ENCODE measurements at places on chromosomes 7 and 10.

DNA sequence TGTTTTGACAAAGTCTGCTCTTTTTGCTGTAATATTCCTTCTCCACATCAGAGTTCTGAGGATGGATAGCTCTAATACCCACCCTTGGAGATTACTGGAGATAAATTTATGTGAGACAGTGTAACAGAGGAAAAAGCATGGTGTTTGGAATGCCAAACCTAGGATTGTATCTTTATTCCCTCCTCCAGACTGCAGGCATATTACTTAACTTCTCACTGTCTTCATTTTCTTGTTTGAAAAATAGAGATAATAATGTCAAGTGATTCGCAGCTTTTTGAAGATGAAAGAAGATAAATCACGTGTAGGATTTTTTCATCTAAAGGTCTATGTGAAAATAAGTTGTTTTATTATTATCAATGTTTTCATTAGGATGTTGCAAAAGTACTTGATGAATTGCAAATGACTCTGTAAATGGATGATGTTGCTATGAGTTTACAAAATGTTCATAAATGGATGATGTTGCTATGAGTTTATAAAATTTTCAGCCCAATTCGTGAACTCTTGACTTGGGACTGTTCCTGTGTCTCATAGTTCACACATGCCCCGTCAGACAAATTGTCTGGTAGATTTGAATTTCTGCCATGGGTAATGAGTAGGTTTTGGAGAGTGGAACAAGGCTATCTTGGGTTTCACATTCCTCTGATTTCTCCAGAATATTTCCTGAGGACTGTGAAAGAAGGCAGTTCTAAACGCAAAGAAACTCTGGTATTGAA lies 113.1 kb upstream of the IGFBP3 start:
- DNase-seq: no peak

- DNase-seq: no peak
Observed at GRCh38 chr7:44277391-44277790, 48.0 kb downstream of the CAMK2B start.

DNA sequence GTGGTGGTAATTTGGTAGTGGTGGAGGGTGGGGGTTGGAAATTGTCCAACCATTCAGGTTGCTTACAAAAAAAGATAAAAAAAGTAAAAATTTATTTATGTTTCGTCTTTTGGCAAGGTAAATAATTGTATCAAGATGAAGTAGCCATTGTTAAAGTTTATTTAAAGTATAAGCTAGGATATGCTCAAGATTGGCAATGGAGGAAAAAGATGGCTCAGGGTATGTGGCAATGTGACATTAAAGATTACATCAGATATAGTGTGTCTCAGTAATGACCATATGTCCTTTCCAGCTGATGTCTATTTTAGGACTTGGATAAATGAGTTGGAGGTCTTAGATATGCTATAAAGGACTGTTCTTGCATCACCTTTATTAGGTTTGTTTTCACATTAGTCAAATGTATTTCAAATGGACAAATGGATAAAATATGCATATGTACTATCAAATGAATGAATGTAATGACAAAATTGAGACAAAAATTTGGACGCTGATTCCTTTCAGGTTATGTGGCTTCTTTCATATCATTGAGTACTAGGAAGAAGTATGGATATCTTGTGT lies 60.9 kb downstream of the ST7 start:
- no peak for DNase-seq

DNA sequence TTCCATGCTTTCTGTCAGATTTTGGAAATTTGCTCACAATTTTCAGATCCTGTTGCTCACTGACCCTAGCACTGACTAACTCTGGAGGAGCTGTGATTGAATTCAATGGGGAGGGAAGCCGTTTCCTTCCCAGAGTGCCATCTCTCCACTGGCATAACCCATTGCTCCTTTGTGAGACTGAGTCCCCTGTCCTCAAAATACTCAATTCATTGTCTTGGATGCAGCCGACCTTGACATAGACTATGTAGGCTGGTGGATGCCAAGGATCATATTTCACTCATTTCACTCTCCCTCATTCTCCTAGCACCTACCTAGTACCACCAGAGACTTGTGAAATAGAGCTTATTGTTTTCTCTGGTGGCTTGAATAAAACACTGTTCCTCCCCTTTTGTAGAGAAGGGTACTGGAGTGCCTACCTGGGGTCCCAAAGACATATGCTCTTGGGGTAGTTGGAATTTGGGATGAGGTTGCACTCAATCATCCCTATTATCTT lies 511.3 kb upstream of the ZMIZ1 start:
- DNase-seq: no peak

DNA sequence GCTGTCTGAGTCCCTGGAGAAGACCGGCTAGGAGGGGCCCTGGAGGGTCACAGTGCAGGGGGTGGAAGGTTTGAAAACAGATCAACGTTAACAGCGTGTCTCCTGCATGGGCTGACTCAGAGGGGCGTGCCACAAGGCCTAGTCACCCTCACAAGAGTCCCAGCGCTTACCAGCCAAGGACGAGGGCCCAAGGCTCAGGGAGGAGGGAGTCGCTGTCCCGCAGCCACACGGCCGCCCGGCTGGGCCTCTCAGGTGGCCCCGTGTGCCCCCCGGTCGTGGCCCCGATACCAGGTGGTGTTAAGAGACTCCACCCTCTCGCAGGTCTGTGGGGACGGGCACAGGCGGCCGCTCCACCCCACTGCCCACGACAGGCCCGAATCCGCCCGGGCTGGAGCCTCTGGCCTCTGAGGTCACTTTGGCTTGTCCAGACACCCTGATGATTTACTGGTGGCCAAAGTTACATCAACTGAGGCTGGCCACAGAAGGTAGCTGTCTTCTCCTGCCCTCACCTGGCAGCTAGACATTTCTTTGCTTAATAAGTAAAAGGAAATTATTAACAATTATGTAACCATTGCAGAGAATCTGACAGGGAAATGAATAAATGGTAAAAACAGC lies 34.0 kb downstream of the FAM20C start:
- no peak for DNase-seq

DNA sequence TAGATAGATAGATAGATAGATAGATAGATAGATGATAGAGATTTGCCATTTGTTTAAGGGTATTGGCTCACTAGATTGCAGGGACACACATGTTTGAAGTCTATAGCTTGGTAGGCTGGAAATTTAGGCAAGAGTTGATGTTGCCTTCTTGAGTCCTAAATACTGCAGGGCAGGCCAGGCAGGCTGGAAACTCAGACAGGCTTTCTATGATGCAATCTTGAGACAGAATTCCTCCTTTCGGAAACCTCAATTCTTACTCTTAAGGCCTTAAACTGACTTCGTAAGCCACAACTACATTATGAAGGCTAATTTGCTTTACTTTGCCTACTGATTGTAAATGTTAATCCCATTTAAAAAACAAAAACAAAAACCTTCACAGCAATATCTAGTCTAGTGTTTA lies 322.9 kb upstream of the AKR1E2 start:
- DNase-seq: no peak

GRCh38 chr7:55903985-55904759 lies 16.9 kb downstream of the ZNF713 start:
- no peak for DNase-seq

DNA sequence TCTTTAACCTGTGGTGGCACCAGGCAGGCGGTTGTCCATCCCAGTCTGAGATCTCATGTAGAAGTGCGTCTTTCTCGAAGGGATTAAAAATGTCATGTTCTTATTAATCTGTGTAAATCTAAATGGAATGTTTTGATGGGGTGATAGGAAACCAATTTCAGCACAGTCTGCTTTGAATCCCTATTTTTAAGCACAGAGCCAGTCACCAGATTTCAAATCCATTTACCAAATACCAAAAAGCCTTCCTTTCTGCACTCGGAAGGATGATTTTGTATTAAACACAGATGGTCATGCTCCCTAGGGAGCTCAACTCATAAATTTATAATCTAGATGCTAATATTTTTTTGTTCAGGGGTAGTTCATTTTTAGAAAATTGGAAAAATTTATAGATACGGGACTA lies 160.6 kb upstream of the AOAH start:
- DNase-seq: no peak

DNA sequence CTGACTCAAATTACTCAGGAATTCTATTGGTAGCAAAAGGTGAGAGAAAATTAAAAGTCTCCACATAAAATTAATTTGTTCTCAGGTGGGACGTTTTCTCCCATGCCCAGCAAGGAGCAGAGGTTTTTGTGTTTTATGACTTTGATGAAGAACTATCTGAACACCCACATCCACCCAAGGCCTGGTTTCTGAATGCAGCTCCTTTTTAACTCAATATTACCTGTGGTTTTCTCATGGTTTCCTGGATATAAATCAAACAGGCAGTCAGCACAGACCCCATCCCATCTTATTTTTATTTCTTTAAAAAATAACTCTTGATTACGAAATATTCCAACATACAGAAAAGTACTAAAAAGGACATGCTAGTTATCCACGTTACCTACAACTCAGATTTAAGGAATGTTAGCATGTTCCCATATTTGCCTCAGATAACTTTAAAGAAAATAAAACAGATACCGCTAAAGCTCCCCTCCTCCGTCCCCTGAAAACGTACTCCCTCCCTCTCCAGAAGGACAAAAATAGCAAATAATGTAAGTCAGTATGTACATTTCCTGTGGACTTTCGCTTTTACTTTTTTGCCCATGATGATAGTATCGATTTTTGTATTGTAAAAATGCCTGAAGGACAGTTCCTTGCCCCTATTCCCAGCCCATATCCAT lies 43.4 kb downstream of the GLI3 start:
- DNase-seq: no peak

DNA sequence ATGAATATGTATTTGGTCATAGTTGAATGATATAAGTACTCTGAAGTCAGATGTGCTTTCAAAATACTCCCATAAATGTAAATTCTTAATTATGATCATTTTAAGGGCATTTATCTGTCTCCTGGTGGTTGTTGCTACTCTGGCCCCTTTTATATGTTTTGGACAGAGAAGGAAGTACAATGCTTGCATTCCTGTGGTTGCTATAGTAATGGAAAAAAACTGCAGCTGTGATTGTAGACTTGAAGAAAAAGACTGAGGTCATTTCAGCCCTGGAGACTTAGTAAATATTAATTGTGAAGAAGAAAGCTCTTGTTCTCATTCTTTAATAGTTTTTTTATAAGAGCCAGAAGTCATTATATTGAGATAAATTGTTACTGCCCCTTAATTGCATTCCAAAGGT lies 70.2 kb upstream of the FERD3L start:
- no peak for DNase-seq

- DNase-seq: peak; percentile 58
Observed at GRCh38 chr7:80135309-80136104, 876 bp downstream of the GNAI1 start.

- no peak for DNase-seq
Observed at GRCh38 chr10:69329721-69330178, 51.5 kb downstream of the HK1 start.

GRCh38 chr7:91571601-91572000 lies 307.4 kb downstream of the FZD1 start:
- DNase-seq: no peak

- DNase-seq: no peak
Observed at GRCh38 chr7:540997-541396, 21.4 kb upstream of the PDGFA start.

GRCh38 chr7:72504061-72504706 lies 92.0 kb upstream of the CALN1 start:
- DNase-seq: no peak

GRCh38 chr10:28046579-28046978 lies 47.7 kb upstream of the ODAD2 start:
- no peak for DNase-seq

DNA sequence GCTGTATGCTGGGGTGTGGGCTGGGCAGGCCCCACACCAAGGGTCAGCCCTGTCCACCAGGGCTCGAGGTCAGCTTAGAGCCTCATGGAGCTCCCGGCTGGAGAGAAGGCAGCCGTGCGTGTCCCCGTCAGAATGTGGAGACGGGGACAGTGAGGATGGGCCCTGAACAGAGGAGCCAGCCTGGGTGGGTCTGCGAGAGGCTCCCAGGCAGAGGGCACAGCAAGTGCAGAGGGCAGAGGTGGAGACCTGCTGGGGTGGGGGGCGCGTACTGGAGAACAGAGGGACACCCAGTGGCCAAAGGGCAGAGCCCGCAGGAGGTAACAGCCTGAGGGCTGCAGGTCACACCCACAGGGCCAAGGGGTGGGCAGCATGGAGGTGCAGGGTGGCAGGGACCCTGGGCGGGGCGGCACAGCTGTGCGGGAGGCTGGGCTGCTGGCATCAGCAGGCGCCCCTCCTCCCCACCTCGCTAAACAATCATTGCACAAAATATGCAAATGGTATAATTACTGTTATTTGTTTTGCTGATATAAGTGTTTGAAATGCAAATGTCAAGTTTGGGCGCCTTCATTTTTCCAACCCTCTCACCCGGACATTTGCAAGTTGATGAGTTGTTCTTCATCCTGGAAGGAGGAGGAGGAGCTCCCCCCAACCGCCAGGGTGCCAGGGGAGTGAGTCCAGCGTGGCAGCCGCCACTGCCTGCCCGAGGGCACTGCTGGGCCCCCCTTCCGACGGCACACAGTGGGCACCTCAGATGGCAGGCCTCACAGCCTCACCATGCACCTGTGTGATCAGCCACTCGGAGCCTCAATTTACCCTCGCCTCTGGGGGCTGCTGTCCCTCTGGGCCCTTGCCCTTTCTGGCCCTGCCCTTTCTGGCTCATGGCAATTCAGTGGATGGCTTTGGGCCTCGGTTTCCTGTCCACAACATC lies 35.0 kb downstream of the ELFN1 start:
- DNase-seq: no peak

DNA sequence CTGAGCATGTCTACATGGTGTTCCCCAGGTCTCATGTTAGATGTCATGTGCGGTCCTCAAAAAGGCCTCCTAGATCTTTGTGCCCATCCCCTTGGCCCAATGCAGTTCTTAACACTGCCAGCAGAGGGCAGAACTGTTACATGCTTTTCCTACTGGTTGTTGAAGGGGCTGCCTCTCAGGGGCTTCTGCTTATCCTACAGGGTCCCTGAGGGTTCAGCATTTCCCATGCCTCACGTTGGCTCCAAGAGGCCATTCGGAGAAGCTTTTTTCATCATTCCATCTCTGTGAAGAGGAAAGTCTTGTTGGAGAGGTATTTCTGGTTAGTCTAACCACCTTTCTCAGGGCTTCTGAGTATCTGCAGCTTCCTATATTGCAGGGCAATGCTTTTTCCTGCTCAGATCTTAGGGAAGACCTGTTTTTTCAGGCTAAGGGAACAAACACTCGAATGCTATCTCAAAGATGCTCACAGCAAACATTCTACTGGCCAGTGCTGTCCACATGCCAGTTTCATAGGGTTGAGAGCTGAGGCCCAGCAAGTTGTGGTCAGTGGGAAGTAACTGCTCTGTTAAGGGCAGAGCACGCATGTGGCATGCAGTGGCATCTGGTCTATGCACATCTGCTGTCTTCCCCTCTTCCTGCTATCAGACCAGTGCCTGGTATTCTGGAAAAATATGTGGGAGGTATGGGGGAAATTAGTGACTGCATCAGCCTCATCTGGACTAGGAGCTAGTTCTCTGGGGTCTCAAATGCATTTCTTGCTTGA lies 31.5 kb downstream of the MBL2 start:
- DNase-seq: peak; percentile 52

GRCh38 chr7:141362580-141363435 lies 188.4 kb upstream of the AGK start:
- no peak for DNase-seq

- no peak for DNase-seq
Observed at GRCh38 chr7:75718390-75719031, 20.2 kb downstream of the HIP1 start.

Data from activated CD4-positive, alpha-beta T cell treated with anti-CD3 and anti-CD28 coated beads, Interleukin-2, Interleukin-6, amounts not matched to agents 100 ng/mL and 50 ng/mL, durations not matched to agents 16 hours and 8 hours (primary cell).